ENCODE measurements at places on chromosomes 5 and 9.

DNA sequence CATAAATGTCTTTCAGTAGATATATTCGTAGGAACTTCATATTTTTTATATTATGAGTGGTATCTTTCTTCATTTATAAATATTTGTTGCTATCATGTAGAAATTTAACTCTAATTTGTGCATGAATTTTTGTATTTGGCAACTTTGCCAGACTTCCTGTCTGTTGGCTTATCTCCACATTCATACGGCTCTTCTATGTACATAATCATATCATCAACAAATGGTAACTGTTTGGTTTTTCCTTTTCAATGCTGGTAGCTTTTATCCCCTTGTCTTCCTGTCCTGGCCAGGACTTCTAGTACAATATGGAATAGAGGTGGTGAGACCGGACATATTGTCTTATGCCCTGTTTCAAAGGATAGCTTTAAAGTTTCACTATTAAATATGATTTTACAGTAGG lies 132.3 kb upstream of the COL5A1 start:
- no peak for DNase-seq

GRCh38 chr5:14155075-14155474 lies 11.9 kb downstream of the TRIO start:
- no peak for DNase-seq

DNA sequence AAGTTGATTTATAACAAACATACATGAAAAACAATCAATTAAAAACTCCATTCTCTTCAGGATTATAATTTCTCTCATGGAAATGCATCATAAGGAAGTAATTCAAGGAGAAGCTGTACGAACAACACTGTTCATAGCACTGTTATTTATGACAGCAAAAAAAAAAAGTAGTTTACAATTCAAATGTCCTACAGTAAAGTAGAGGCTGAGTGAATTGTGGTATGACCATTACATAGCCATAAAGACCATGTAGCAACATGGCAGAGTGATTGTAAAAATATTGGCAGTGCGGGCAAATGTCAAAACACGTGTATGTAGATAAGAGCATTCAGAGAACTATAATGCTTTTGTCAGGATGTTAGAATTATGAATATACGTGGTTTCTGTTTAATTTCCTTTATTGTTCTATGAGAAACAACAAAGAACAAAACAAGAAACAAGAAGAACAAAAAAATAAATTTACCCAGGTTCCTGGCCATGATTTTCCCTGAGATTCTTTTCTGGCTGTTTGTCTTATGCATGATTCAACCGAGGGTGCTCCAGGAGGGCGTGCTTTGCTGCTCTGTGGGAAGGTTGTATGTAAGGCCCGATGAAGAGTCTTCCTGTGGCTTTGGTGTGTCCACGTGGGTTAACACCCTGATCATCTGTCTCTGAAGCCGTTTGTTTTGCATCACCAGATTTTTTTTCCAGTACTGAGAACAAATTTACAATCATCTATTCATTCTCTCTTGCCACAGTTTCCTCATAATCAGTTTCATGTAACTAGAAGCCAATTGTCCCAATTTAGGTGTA lies 28.8 kb downstream of the GCNT4 start:
- no peak for DNase-seq

DNA sequence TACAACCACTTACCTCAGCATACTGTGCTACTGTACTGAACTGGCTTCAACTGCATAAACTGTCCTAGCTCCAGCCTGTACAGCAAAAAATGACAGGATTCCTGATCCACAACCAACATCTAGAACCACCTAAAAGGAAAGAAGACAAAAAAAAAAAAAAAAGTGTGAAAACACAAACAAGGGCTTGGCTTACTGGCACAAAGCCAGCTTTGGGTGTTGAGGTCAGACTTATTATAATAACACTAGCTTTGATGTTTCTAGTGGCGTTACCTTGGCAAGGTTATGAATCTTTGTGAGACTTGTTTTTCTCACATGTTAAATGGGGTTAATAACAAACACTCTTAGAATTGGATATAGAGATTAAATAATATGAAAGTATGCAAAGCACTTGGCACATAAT lies 148.5 kb upstream of the PUM3 start:
- no peak for DNase-seq

- DNase-seq, result no peak
These were observed 4.4 kb upstream of the PDE6A start for GRCh38 chr5:149948993-149949392.

DNA sequence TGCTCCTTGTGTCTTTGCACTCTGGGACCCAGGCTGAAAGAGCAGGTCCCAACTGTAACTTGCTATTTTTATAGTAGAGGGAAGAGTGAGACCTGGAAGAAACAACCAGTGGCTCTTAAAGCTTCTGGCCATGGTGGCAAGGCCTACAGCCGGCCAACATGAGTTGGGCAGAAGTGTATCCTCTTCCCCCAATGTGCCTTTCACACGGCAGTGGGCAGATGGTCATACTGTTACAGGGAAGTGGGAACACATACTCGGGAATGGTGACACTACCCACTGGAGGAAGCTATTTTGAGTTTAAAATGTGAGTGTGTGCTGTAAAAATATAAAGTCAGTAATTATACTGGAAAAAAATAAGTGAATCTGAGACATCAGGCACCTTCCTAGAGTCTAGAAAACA lies 116.0 kb downstream of the MVB12B start:
- DNase-seq, result no peak

DNA sequence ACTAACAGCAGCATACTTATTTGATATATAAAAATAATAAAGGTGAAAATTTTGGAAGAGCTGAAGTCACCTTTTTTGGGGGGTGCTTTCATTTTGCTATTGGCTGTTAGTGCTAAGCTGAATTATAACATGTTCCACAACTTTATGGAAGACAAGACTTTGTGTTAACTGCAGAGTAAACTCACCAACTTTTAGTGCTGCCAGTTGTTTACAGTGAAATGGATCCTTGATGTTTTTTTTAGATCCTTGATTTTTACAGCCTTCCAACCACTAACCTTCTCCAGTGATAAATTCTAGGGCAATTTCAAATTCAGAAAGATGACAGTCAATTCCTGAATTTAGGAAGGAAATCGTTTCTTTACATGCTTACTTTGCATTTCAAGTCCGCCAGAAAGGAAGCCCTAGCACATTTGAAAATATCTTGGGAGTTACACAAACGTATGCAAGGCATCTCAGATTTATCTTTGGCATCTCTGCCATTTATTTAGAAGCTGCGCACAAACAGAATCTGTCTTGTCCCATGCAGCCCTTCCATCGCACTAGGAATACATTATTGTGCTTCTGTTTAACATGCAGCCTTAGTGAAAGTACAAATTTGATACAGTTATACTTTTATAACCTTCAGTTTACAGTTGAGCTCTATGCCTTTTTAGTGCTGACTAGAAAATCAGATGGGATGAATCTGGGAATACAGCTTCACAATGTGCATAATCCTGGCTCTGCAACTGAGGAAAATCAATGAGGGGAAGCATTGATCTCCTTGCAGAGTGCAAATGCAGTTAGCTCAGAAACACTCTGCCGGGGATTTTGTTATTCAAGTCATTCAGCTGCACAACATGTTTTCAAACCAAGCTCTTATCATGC lies 142.4 kb upstream of the ZNF608 start:
- no peak for DNase-seq

DNA sequence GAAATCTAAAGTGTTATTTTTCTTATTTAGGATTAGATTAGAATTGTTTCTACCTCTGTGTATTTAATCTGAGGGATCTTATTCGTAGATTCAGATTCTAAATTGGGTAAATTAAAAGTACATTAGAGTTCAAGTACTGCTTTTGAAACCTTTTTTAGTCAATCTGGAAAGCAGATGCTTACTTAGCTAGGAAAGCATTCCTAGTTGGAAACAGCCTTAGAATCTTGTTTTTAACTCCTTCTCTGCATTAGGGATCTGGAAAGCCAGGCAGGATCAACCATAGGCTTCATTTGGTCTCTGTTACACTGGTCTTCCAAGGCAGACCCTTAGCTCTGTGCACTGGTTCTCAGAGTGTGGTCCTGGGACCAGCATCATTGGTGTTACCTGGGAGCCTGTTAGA lies 247.4 kb downstream of the NR3C1 start:
- DNase-seq, result no peak
